ENCODE measurements at places on chromosomes 6 and 20.

DNA sequence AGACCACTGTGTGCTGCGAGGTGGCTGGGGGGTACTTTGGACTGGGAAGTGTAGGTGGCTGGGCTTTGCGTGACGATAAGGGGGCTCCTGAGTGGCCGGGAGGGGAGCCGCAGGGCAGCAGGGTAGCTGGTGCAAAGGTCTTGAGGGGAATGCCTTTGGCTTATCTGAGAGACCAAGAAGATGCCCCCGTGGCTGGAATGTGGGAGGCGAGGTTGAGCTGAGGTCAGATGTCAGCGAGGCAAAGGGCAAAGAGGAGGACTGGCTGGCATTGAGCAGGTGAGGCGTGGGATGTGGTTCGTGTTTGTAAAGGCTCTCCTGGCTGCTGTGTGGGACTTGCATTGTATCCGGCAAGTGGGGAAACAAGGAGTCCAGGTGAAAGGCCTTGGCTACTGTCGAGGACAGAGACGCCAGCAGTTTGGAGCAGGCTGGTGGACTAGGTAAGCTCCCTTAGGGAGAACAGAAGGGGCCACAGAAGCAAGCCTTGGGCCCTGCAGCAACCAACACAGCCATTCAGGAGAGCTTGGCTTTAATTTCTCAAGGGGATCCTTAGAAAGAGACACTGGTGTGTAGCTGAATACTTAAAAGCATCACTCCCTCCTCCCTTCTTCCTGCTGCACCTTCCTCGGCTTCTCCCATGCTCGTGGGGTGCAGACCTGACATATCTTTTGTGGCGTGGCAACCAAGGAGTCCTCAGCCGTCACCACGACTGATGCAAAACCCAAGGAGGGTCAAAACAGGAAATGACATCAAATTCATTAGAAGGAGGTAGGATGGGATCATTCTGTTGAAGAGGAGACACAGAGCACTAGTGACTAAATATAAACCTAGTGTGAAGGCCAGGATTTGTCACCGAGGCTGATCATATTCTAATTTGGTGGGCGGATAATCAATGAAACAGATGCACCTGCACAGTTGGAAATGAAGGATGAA lies 53.5 kb upstream of the ERVFRD-1 start:
- DNase-seq, result no peak

DNA sequence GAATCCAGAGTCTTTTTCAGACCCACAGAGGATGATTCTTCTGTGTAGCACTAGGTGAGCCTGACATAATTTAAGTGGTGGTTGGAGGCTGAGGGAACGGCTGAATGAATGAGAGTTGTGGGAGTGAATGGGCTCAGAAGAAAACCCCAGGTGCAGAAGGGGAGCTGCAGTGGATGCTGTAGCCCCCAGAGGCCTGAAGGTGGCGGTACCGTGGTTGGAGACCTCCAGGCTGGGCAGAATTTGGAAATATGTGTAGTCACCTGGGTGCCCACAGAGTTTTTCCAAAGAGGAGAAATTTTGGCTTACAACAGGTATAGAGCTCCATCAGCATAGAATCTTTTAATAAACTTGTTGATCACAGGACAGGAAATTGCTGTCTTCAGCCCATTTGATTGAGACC lies 6.5 kb upstream of the RAET1G start:
- DNase-seq, result no peak

DNA sequence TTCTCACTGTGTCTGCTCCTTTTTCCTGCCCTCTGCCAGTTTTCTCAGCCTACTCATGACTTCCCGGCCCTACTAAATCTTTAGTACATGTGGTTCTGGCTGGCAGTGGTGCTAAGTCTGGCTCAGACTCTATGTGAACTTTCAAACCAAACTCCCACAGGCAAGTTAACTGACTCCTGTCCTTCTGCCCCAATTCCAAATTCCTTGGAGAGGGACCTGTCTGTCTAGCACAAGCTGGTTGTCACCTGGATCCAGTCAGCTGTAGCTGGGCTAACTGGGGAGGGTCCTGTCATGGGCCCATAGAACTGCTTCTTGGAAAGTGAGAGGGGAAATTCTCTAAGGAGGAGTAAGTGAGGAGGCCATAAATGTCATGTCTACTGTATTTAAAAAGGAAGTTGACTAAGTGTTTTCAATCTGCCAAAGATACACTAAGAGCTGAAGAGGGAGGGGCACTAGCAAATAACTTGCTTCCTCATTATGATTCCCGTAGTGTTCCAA lies 240.1 kb downstream of the KCNQ5 start:
- peak; percentile 56 for DNase-seq

DNA sequence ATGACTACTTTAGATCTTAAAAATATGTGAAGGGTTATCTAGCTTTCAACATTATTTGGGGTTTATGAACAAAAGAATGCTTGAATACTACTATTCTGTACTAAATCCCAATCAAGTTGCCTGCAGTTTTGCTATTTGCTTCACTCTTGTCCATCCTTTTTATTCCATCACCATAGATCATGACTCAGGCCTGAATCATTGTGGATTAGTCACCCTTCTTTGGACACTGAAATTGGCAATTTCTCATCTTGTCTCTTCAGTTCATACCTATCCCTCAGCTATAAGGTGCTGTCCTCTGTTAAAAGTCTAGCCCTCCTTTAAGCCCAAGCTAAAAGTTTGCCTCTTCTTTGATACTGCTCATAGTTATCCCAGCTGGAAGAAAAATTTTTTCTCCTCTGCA lies 199.1 kb downstream of the CENPW start:
- peak; percentile 22 for DNase-seq

GRCh38 chr20:58169450-58169849 lies 59.0 kb downstream of the ANKRD60 start:
- DNase-seq, result peak; percentile 49

- no peak for DNase-seq
Observed at GRCh38 chr20:43322851-43323250, 133.1 kb upstream of the PTPRT start.

All from GM04503 (cell line).